Hepatic stellate cell (primary cell): ENCODE measurements at places on chromosomes 11 and 22.

DNA sequence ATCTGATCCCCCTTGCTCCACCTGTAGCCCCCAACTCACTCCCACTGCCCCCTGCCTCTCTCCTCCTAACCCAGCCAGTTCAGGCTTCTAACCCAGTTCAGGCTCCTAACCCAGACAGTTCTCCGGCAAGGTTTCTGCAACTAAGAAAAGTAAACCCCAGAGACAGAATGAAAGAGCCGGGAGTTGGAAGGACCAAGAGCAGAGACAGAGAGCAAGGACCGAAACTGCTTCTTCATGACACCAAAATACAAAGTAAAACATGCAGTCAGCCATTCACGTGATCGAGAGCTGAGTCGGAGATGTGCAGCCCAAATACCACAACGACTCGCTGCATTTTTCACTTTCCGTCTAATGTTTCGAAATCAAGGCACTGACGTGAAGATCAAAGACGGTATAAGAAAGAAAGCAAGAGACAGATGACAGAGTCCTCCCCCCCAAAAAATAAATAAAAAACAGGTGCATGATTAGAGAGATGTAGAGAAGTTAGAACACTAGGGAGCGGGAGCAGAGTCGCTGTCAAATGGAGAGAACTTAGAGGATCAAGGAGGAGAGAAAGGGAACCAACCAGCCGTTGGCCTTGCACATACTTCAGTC lies 884 bp downstream of the IL10RA start:
- no peak for DNase-seq

DNA sequence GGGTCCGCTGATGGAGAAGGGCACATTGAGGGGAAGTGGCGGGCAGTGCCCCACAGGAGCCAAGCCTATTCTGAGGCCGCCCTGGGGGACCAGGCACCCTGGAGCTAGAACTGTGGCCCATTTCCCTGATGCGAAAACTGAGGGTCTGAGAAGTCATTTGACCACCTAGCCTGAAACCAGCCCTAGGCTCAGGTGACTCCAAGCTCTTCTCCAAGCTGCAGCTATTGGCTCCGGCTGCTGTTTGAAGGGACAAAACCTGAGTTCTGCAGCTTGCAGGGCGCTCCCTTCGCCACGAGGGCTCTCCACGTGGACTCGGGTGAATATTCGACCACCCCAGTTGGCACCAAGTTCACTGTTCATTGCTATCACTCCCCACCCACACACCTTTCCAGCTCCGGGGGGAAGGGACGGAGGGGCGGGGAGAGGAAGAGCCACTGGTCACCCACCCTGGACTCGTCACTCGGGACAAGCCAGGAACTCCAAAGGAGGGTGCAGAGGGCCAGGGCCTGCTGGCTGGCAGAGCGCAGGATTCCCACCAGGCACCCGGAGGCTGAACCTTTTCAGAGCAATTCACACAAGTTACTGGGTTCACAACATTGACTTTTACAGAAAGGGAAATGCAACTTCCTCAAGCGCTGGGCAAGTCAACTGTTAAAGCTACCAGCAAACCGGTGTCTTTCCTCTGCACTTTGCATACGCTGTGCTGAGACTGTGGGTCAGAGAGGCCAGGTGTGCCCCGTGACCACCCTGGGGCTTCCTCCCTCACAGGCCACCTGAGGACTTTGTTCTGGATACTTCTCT lies 1.1 kb upstream of the RAC2 start:
- DNase-seq = no peak

GRCh38 chr11:76805206-76805913 lies 22.2 kb downstream of the TSKU start:
- DNase-seq = peak; percentile 62

GRCh38 chr11:77814848-77815247 lies 5.7 kb downstream of the RSF1 start:
- DNase-seq = no peak

- no peak for DNase-seq
Observed at GRCh38 chr11:69916806-69917387, 97.7 kb upstream of the FGF3 start.

DNA sequence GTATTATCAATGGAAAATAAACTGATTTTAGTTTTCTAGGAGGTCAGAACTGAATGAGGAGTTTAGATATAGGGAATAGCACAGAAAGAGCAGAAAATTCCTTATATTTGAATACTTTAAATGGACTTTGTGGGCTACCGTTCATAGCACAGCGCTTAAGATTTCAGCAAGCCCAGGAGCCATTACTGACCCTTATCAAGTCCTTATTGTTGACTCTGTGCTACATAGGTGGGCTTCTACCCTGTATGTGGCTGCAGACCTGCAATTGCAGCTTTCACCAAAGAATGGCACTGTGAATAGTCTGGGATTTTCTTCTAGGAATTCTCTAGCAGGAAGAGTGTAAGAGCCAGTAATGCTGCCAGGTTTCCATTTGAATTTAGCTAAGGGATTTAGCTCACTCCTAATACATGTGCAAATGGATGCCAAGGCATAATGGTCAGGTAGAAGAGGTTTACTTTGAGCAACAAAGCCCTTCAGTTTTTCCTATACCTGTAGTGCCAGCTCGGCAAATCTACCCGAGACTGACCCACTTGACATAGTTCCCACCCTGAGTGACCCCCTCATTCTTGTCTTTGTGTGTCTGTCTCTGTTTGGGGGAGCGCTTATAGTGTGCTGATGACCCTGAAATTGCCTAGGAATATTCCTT lies 42.5 kb upstream of the DLAT start:
- DNase-seq = no peak

- no peak for DNase-seq
Observed at GRCh38 chr11:43685440-43685839, 4.9 kb downstream of the HSD17B12 start.

DNA sequence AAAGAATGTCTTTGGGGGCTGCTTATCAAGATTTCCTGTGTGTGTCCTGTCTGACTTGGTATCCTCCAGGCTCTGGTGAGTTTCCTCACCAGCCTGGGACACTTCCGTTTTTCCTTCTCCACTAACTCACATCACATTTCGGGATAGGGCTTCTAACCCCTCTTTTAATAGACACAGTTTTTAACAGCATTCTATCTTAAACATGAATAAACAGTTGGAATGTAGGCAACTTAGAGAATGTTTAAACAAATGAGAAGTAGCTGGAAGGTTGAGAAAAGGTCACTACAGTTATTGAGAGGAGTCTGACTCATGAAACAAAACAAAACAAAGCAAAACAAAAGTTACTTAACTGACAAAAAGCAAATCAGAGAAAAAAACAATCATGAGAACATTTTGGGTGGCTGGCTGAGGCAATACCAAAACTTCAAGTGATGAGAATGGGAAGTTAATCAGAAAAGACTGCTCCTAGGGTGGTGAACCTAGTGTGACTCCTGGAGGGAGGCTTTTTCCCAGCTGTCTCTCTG lies 64.7 kb upstream of the CTSC start:
- no peak for DNase-seq
